Fibroblast of lung (primary cell): ENCODE measurements at places on chromosomes 4 and X.

GRCh38 chr4:83082777-83083176 lies 31.8 kb downstream of the PLAC8 start:
- no peak overlapping the region for H3K4me3 ChIP-seq
- no peaks in the 10 kb centered on the region for H3K4me1 ChIP-seq
- H3K27ac ChIP-seq, result no peak overlapping the region
- DNase-seq, result peak; percentile 39
- H3K36me3 ChIP-seq, result no peaks in the 10 kb centered on the region
- H3K27me3 ChIP-seq, result no peaks in the 10 kb centered on the region

- no peak for DNase-seq
- H3K27ac ChIP-seq, result no peak overlapping the region
- H3K27me3 ChIP-seq, result no peaks in the 10 kb centered on the region
- H3K4me3 ChIP-seq, result no peak overlapping the region
Measured at GRCh38 chr4:1542516-1543320, 136.5 kb upstream of the NKX1-1 start.

GRCh38 chr4:129822701-129823100 lies 726.7 kb downstream of the C4orf33 start:
- H3K4me1 ChIP-seq, result no peaks in the 10 kb centered on the region
- DNase-seq, result no peak
- no peaks in the 10 kb centered on the region for H3K36me3 ChIP-seq
- H3K4me3 ChIP-seq, result no peak overlapping the region
- H3K27ac ChIP-seq, result no peak overlapping the region
- no peaks in the 10 kb centered on the region for H3K27me3 ChIP-seq

DNA sequence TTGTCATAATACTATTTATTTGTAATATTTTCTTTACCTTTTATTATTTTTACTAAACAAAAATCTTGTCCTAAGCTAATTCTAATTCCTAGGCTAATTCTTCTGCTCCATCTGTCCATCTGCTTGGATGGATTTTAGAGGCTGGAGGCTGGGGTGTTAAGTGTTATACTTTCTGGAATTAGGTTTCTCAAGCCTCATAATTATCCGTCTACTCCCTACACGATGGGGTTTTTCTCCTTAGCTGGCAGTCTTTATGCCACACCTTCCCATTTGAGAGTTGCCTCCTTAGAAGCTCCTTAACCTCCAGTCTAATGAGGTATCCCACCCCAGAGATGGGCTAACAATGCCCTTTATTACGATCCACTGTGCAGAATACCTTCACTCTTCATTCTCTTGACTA lies 37.6 kb upstream of the LGI2 start:
- H3K4me1 ChIP-seq, result no peaks in the 10 kb centered on the region
- DNase-seq, result no peak
- H3K27ac ChIP-seq, result no peak overlapping the region
- H3K4me3 ChIP-seq, result no peak overlapping the region
- no peaks in the 10 kb centered on the region for H3K36me3 ChIP-seq

GRCh38 chr4:6368096-6368495 lies 98.4 kb downstream of the WFS1 start:
- no peak overlapping the region for H3K4me3 ChIP-seq
- H3K27ac ChIP-seq, result no peak overlapping the region
- DNase-seq, result no peak
- no peaks in the 10 kb centered on the region for H3K27me3 ChIP-seq
- H3K4me1 ChIP-seq, result no peaks in the 10 kb centered on the region

DNA sequence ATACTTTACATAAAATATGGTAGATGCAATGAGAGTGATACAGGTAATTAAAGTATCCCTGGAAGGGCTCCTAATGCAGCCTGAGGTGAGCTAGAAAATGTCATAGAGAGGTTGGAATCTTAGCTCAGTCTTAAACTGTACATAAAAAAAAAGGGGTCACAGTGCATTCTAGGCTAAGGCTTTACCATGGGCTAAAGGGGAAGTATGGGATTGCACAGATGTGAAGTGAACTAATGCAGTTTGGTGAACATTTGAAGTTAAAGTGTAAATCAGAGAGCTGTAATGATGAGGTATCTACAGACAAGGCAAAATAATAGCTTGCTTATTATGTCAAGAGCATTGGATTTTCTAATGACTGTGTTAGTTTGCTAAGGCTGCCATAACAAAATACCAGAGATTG lies 405.9 kb downstream of the ADGRL3 start:
- no peak for DNase-seq
- H3K36me3 ChIP-seq, result no peaks in the 10 kb centered on the region
- H3K27me3 ChIP-seq, result no peaks in the 10 kb centered on the region
- no peaks in the 10 kb centered on the region for H3K4me1 ChIP-seq
- no peak overlapping the region for H3K27ac ChIP-seq

DNA sequence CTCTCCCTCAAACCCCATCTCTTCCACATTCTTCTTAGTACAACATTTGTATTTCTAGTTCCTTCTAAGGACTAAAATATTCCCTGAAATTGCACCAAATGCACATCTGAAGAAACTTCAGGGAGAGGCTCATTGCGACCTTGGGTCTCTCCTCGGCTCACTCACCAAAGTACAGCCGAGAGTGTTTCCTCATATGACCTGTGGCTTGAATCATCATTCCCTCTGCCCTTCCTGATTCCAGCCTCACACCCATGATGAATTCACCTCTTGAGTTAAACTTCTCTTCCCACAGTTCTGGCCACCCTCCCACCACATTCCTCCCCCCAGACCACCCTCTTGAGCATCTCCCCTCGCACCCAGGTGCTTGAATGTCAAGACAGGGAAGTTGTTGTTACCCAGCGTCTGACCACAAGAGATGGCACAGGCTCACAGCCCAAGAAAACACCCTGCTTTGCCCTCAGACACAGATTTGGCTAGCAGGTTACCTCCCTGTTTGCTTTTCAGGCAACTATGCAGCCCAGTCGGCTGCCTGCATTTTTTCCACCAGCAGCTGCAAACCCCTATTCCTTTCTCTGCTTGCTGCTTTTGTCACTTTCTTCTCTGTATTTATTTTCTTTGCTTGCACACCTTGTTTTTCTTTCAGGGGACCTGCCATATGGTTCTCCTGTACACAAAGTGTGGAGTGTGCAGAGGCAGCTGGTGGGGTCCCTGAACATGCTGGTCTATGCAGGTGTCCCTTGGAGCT lies 214.8 kb downstream of the SPATA18 start:
- H3K4me3 ChIP-seq, result no peak overlapping the region
- no peaks in the 10 kb centered on the region for H3K27me3 ChIP-seq
- H3K36me3 ChIP-seq, result no peaks in the 10 kb centered on the region
- DNase-seq, result no peak
- H3K27ac ChIP-seq, result no peak overlapping the region
